ENCODE measurements at places on chromosomes 2 and 18.

DNA sequence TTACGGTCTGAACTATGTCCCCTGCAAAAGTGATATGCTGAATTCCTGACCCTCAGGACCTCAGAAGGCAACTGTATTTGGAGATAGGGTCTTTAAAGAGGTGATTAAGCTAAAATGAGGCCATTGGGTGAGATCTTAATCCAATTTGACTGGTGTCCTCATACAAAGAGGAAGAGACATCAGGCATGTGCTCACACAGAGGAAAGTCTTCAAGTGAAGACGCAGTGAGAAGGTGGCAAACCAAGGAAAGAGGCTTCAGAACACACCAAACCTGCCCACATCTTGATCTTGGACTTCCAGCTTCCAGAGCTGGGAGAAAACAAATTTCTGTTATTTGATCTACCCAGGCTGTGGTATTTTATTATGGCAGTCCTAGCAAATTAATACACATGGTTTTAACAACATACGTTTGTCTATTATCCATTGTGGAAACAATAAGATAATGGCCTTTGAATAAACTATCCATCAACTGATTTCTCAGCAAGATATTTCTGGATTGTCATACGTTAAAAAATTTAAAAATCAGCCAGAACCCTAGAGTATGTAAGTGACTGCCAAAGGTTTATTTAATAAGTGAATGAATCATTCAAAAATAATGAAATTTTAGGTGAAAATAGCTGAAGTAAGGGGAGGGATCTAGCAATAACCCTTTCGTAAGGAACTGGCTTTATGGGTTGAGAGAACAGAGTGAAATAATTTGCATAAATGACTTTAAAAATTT lies 6.5 kb downstream of the WIPF1 start:
- DNase-seq: no peak

GRCh38 chr2:43731211-43731610 lies 42.6 kb upstream of the DYNC2LI1 start:
- DNase-seq: no peak

DNA sequence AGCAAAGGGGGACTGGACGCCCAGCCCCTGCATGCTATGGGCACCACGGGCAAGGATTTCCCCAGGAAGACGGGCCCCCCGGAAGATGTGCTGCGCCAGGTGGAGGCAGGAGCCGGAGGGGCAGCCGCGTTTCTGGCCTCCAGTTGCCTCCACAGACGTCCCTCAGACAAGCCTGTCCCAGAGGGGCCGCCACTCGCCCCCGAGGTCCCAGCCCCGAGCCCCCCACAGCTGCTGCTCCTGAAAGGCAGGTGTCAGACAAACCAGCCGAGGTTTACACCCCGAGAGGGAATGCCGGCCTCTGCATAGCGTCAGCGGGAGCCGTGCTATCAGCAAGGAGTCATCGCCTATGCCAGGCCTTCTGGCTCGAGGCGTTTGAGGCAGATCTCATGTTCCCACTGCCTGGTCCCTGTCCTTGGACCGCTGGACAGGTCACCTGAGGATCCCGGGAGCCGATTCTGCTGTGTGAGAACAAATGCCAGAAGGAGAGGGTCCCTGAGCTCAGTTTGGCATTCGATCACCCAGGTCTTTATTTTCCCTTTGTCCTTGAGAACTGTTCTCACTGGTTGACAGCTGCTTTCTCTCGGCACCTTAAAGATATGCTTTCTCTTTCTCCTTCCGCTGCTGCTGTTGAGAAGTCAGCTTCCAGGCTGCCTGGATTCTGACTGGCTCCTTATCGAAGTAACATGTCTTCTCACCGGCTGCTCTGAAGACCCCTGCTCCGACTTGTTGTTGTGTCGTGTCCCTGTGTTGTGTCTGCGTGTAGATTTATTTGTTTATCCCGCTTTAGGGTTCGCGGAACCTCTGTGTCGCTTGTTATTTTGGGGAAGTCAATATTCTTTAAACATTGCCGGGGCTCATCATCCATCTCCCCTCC lies 20.6 kb downstream of the CROCC2 start:
- DNase-seq: no peak

GRCh38 chr2:203534621-203535077 lies 452 bp downstream of the RAPH1 start:
- peak; percentile 10 for DNase-seq

- no peak for DNase-seq
Measured at GRCh38 chr2:237966250-237966564, 607 bp upstream of the UBE2F start.
